ENCODE measurements at places on chromosomes 11 and 22. TPM values are rescaled to one million over a fixed set of nuclear protein-coding genes. Genes with fewer than 3 reads are reported as not detected.

PLEKHB1 gene
- total RNA-seq, result 8.4 TPM

FREY1 gene
- total RNA-seq, result not detected

ARHGAP42 gene
- 4.5 TPM for total RNA-seq

NRIP3 gene
- 0.76 TPM for total RNA-seq

CHRDL2 gene
- total RNA-seq, result 34.3 TPM

CCS gene
- total RNA-seq, result 23.5 TPM

MMP10 gene
- total RNA-seq, result not detected

FBLN1 gene
- total RNA-seq, result 113 TPM

DEUP1 gene
- not detected for total RNA-seq

UCP3 gene
- total RNA-seq, result 13.1 TPM

GRCh38 chr11:32118025-32118974 lies 27.4 kb downstream of the RCN1 start:
- DNase-seq, result no peak

GRCh38 chr11:6737872-6738466 lies 33.8 kb downstream of the OR2AG2 start:
- DNase-seq, result no peak

- DNase-seq, result no peak
Observed at GRCh38 chr11:10375280-10375971, 70.6 kb downstream of the ADM start.

DNA sequence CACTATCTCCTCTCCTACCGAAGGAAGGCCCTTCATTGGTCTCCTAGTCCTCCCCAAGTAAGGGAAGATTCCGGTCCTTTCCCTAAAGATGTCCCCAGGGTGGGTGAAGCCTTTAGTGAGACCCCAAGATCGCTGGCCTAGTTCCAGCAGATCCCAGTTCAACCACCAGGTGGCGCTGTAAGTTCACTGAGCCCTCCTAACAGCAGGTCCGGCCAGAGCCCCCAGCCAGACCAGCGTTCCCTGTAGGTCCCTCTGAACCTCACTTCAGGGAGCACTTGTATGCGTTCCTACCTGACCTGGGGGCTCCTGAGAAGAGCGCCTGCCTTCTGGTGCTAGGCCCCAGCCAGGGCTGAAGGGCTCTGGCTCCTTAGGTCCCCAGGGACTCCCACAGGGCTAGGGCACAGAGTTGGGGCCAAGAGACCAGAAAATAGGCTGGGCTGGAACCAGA lies 38.1 kb downstream of the LMO1 start:
- DNase-seq, result peak; percentile 79

- DNase-seq, result peak; percentile 75
Observed at GRCh38 chr11:114280696-114281095, 15.5 kb upstream of the NNMT start.

DNA sequence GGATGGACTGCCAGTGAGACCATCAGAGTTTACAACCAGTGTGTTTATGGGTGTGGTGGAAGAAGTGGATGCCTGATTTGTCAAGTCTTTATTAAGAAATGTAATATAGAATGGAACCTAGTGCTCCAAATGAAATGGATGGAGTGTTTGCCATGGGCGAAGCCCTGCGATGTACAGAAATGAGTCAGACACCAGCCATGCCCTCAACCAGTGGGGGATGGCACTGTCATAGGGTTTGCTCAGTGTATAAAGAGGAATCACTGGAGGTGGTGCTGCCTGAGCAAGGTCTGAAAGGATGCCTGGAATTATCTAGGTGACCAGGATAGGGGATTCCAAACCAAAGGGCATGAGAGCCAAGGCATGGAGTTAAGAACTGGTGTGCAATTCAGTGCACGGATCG lies 120.9 kb upstream of the MTNR1B start:
- no peak for DNase-seq

DNA sequence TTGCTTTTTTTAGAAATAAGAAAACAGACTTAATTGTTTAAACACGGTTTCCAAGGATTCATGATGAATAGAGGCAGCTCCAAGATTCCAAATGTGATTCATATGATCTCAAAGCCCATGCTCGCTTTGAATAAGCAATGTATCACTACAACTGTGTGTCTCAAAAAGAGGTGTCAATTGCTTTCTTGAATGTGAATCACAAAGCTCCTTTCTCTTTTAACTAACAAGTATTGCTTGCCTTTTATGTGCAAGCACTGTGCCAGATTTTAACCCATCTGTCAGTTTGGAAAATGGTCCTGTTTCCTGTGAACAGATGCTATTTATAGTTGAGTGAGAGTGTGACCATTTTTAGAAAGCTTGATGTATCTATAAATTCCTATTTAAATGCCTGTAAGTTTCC lies 6.5 kb downstream of the OOSP1 start:
- no peak for DNase-seq

DNA sequence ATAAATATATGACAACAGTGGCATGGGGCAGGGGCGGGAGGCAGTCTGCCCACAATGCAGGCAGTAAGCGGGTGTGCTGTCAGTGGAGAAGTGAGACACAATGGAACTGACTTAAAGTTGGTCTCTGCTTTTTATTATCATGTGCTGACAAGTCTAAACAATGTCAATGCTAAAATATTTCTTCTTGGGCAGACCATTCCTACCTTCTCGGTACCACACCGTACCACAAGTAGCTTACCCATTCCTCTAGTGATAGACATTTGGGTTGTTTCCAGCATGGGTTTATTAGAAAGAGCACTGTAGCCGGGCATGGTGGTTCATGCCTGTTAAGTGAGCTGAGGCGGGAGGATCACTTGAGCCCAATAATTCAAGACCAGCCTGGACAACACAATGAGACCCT lies 2.6 kb upstream of the CHADL start:
- DNase-seq, result no peak

DNA sequence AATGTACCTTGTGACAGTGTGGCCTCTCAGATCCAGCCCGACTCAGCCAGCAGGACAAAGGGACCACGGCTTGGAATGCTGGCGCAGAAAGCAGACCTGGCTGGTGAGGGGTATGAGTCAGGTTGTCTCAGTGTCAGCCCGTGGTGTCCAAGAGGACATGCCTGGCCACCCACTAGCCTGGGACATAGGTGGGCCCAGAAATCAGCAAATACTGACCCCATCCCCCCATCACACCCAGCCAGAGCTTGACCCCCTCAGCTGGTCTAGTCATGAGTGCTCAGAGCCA lies 4.5 kb downstream of the BANF1 start:
- no peak for DNase-seq

DNA sequence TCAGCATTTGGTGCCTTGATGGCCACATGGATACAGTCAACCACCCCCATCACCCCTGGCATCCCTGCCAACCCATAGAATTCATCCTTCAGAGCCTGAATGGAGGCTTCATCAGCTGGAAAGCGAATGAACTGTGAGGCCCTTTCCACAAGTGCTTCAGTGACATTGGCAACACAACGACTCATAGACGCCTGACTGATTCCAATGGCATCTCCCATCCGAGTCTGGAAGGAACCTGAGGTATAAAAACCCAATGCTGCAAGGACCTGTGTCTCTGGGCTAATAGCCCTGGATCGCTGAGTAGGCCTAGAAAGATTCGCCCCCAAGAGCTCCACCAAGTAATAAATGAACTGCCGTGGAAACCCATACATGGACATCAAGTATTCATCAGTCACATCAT lies 1.3 kb downstream of the HARBI1 start:
- DNase-seq, result no peak

GRCh38 chr11:45580399-45580798 lies 85.0 kb downstream of the CHST1 start:
- no peak for DNase-seq

DNA sequence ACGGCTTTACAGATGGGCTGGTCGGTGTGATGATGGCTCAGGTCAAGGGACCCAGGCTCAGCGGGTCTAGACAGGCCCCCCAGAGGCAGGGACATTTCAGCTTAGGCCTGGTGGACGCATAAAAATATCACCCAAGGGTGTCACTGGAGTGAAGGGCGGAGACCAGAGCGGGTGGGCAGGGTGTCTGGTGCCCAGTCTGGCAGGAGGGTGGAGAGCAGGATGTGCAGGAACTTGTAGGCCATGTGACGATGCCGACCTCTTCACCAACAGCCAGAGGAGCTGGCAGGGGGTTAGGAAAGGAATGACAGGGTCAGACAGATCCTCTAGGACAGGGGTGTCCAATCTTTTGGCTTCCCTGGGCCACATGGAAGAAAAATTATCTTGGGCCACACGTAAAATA lies 4.5 kb downstream of the MAPK8IP1 start:
- DNase-seq, result no peak

DNA sequence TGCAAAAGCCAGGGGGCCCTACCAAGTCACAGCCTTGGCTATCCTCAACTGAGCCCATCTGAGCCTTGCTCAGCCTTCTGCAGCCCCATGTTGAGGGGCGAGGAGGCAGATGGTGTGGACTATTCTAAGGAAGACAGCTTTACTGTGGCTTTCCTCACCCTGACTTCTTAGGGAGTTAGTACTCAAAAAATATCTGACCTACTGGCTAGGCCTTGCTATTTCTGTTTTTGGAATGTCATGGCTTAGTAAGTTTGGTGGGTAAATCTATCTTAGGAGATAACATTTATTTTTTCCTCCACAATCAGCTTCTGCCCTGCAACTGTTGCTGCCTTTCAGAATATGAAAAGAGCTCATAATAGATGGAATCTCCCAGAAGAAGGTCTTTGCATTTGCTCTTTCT lies 80.9 kb downstream of the LDLRAD3 start:
- no peak for DNase-seq

DNA sequence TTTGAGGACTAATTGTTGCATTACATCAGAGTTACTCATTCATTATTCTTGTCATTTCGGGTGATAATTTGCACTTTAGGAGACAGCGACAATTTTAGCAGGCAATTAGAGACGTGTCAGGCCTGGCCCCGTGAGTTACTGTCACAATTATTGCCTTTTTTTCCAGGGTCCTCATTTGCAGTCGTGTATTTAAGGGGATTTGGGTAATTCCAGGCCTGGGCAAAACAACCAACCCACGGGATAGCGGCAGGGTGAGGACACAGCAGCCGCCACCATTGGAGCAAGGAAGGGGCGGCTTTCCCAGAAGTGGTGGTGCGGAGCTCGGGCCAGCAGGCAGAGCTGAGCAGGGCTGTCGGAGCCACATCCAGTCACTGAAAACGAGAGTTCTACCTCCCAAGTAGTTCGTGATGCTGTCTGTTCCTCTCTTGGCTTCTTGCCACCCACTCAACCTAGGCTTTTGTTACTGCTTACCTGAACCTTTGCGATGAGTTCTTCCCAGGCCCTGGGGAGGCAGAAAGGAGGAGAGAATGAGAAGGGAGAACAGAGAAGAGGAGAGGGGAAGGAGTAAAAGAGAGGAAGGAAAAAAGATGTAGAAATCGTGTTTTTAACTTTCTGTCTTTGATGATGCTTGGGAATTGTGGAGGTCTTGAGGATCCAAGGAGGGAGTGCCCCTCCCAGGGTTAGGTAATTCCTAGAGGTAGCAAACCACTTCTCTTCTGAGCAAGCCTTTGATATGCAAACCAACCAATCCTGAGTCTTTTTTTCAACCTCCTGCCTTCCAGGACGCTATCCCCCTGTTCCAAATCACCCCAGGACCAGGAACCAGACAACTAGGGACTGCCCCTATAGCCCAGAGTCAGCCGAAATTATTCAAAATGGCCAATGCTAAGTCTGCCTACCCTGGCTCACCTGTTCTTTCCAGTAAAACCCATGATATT lies 236.1 kb downstream of the MIAT start:
- no peak for DNase-seq

DNA sequence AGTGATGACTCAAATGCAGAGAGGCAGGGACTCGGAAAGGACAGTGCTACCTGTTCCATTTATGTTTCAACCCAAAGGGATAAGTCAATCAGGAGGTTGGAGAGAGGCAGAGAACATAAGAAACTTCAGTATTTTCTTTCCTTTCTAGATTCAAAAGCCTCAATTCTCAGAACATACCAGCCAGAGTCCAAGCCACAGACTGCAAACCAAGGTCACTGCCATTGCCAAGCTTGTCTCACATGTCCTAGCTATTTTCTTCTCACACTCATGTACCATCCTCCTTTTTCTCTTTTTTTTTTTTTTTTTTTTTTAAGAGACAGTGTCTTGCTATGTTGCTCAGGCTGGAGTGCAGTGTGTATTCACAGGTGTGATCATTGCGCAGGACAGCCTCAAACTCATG lies 111.7 kb upstream of the AKIP1 start:
- no peak for DNase-seq

DNA sequence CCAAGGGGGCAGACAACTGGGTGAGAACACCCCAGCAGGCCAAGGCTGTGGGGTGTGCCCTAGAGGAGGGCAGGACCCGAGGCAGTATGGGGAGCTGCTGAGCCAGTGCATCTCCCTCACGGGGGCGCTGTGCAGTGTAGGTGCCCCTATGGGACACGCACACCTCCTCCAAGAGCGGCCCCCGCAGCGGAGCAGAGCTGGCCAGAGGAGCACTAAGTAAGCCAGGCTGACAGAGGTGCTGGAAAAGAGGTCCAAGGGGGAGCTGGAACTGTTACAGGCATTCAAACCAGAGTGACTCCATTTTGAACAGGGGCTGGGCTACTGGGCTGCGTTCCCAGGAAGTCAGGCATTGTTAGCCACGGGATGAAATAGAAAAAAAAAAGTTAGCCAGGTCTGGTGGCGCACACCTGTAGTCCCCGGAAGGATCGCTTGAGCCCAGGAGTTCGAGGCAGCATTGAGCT lies 41.8 kb downstream of the TST start:
- peak; percentile 77 for DNase-seq

DNA sequence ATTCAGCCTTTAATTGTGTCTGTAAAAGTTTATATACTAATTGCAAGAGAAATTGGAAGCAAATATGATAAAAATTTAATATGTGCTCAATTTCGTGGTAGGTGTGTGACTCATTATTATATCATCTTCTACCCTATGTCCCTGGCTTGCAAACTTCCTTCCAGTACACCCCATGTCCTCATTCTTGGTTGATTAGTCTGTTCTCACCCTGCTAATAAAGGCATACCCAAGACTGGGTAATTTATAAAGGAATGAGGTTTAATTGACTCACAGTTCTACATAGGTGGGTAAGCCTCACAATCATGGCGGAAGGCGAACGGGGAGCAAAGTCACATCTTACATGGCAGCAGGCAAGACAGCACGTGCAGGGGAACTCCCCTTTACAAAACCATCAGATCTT lies 11.9 kb downstream of the MRGPRX3 start:
- no peak for DNase-seq

- no peak for DNase-seq
Observed at GRCh38 chr22:27627444-27627833, 174.1 kb downstream of the MN1 start.

DNA sequence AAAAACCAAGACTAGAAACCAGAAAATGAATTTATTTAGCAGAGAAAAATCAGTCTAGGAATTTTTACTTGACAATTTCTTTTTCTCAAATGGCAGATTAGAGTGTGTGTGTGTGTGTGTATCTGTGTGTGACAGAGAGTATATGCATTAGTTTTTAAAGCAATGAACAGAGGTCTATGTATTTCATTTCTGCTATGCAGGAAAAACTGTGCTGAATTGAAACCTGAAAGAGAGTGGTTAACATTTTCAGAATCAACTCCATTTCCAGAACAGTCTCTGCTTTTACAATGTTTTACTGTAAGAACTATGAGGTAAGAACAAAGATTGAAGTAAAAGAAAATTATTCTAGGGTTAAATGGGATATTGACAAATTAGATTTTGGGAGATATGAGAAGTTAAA lies 114.8 kb downstream of the GRM5 start:
- DNase-seq, result no peak
